ENCODE measurements at places on chromosomes 5 and 9. TPM values are rescaled to one million over a fixed set of nuclear protein-coding genes. Genes with fewer than 3 reads are reported as not detected.
A peak's percentile ranks its signal among the peaks of the same experiment; 100 is the strongest.

CER1 gene
- total RNA-seq = not detected

CTSV gene
- total RNA-seq = 2.1 TPM

GRCh38 chr9:106862110-106862820, 701 bp upstream of the ZNF462 start:
- DNase-seq = peak; percentile 62

DNA sequence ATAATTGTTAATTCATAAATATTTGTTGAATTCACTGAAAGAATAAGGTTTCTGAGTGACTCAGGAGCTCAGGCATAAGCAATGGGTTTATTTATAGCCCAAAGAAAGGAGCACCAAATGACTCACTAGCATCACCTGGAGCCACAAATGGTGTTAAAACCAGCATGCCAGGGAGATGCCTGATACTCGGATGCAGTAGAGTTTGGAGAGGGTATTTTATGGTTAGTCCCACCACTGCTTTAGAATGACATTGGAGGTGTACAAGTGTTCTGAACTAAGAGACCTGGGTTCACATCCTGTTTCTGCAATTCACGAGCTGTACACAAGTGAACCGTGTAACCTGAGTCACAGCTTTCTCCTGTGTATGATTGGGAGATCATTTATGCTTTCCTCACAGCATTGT, 25.2 kb downstream of the CCL28 start:
- no peak for DNase-seq

NUTM2F gene
- not detected for total RNA-seq

GRCh38 chr5:136174021-136174659, 18.8 kb downstream of the SMIM32 start:
- peak; percentile 74 for DNase-seq
